ENCODE measurements at places on chromosomes 5 and 9.

DNA sequence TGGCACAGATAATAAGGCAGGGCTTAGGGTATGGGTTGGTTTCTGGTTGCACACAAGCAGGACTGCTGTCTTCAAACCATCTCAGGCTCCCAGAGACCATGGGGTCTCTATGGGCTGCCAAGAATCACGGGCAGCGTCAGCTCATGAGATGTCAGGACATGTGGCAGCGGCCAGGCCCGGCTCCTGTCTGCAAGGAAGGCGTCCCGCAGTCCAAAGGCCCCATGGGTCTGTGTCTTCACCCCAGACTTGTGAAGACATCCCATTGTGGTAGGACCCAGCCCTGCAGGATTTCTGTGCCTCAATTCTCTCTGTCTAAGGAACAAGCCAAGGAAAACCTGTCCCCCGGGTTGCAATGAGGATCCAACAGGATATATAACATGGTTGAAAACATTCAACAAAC is 32.6 kb downstream of the IPPK start:
- DNase-seq = no peak

GRCh38 chr9:125435776-125436612 is 174.4 kb downstream of the GAPVD1 start:
- DNase-seq = peak; percentile 14

- no peak for DNase-seq
Measured at GRCh38 chr5:131441184-131441583, 177.3 kb downstream of the CDC42SE2 start.

DNA sequence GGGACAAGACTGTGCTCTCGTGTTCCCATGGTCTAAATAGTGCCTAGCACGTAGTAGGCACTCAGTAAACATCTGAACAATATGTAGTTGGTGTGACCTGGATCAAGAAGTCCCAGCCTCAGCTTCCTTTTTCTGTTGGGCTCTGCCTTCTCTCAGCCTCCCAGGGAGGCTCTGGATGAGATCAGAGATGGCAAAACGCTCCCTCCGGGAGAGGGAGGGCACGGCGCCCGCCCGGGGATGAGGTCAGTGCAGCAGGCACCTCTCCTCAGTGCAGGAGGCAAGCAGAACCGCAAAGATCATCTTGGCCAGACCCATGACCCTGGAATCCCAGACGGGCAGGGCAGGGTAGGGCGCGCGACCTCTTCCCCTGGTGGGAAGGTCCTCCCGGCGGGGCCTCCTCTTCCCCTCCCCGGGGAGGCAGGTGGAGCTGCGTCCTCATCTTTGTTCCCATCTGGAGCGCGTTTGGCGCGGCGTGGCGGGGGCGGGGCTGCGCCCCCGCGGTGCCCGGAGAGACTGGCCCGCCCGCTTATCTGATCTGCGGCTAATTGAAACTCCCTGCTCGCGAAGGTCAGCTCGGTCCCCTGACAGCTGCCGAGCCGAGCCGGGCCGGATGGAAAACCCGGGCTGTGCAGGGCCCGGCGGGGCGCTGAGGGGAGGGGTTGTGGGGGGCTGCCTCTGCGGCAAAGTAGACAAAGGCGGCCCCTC is 60.9 kb downstream of the CXXC5 start:
- DNase-seq = peak; percentile 91

GRCh38 chr9:115263371-115264075 is 145.6 kb upstream of the TNC start:
- DNase-seq = no peak

DNA sequence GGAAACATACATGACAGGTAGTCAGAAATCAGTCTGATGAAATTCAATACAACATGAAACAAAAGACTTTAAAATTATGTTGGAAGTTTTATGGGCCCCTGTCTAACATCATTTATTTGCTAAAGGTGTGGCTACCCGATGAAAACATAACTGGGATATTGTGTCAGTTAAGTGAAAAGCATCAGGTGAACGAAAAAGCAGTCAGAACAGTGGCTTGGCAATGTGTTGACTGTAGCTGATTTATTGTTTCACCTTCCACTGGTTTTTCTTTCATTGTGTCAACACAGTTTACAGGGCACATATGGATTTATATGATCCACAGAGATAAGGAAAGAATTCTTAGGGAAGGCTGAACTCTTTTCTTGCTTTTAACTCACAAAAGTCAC is 429.6 kb upstream of the ZNF608 start:
- no peak for DNase-seq

DNA sequence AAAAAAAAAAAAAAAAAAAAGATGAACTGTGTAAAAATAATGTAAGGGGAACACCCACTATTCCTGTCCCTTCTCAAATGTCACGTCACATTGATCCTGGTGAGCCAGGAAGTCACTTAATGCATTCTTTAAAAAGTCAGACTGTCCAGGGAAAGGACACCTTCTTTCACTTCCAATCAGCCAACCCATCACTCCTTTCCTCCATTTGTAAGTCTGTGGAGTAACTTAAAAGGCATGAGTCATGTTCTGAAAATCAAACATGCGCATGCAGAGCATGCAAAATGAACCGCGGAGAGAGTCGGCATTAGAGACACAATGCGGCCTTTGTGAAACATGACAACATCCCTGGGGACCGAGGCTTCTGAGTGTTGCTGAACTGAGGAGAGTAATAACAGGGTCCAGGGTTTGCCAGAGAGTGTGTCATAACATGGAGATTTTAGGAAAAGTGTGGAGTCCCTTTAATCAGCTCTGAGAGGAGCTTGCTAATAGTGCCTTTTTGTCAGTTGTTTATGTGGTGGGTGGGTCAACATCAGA is 77.6 kb upstream of the SEMA6A start:
- no peak for DNase-seq

DNA sequence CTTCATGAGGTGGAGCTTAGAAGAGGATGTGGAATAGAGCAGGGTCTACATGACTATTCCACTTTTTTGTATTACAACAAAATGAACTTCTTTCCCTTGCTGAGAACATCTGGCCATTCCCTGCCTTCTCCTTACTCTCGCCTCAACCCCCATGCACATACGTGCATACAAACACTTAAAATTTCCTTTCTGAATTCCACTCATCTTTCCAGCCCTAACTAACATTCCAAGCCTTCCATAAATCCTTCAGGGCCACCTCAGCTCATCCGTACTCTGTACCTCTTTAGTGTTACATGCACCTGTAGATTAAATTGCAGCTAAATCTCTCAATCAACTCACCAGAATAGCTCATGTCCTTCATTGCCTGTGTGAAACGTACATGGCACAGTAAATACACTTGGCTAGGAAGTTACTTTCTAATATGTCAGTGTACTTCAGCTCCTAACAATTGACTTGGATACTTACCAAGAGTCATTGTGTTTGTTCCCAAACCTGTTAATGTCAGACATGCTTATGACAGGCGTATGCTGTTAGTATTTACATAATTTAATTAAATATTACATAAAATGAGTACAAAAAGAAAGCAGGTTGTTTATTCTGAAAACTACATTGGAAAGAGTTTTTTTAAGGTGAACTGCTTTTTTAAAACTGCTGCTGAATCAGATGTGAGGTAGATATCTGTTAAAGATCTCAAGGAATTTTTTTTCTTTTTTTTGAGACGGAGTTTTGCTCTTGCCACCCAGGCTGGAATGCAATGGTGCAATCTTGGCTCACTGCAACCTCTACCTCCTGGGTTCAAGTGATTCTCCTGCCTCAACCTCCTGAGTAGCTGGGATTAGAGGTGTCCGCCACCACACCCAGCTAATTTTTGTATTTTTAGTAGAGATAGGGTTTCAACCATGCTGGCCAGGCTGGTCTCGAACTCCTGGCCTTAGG is 55.7 kb downstream of the GLIS3 start:
- DNase-seq = no peak

- DNase-seq = no peak
Measured at GRCh38 chr5:9340085-9340484, 205.8 kb downstream of the SEMA5A start.

DNA sequence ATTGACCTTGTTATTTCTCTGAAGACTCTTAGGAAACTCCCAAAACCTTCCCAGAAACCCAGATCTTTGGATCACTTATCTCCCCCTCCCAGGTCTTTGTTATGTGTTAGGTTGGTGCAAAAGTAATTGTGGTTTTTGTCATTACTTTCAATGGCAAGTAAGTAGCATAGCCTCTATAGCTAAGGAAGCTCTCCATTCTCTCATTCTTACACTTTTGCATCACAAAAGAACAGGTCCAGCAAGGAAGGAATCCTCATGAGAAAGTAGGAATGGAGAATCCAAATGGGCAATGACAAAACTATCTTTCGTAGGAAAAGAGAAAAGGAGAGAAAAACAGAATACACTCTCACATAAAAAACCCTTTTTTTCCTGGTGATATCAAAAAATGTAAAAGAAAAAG is 81.3 kb upstream of the ELAVL2 start:
- no peak for DNase-seq

DNA sequence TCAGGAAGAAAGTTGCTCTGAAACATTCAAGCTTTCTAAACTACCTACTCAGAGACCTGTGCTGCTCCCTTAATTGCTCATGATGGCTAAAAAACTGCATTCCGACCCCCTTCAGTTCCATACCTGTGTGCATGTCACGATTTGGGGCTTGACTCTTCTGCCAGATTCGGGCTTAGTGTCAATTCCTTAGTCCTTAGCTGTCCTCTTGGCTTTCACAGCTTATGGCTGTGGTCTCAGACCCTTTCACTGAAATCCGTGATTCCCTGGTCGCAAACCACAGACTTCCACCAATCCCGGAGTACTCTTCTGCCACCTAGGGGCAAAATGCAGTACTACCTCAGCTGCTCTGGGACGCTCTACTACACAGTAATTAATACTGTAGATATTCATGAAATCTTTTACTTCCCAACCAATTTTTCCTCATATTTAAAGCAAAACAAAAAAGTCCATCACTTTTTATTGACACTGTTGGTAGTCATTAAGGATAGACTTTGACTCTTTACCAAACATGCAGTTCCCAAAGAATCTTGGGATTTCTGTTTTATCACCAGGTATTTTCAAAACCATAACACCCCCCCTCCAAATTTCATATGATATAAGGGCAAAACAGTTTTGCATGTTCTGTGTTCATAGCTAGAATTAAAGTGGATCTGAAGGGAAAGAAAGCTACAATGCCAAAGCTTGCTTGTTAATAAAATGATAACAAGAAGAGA is 617.4 kb downstream of the SLCO4C1 start:
- no peak for DNase-seq

GRCh38 chr5:169161022-169161680 is 139.8 kb downstream of the SLIT3 start:
- peak; percentile 75 for DNase-seq

GRCh38 chr5:125120012-125120411 is 373.6 kb upstream of the ZNF608 start:
- DNase-seq = no peak

DNA sequence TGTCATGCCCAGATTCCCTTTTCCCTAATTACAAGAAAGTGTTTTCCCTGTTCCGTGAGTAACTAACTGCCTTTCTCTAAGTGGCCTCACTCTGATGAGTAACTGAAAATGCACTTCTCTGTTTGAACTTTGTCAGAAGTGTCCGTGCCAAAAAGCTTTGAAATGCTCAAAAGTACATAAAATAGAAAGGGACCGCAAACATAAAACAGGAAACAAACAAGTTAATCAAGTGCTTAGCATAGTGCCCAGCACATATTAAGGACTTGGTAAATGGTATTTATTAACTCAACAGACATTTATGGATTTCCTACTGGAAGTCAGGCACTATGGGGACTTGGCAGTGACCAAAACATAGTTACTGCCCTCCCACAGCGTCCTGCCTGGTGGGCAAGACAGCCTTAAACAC is 22.3 kb downstream of the AQP3 start:
- no peak for DNase-seq

DNA sequence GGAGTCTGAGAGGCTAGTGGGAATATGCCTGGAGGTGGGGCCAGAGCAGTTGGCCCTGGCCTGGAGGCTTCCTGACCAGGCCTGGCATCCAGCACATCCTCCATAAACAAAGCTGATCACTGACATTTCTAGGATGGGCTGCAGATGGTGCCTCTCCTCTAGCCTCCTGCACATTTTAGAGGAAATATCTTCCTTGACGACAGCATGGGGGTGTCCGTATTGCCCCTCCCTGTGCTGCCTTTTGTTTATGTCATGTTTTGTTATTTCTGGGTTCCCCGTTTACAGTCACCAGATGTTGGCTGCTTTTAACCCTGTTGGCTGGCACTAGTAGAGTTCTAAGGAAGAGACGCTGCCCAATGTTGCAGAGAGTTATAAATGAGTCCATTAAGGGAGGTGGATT is 148.5 kb downstream of the PHF2 start:
- no peak for DNase-seq

Data from tibial artery (tissue), 4 donors.